ENCODE measurements at places on chromosomes 7 and 10.

GRCh38 chr7:1360521-1360971, 98.7 kb downstream of the MICALL2 start:
- no peak for DNase-seq

DNA sequence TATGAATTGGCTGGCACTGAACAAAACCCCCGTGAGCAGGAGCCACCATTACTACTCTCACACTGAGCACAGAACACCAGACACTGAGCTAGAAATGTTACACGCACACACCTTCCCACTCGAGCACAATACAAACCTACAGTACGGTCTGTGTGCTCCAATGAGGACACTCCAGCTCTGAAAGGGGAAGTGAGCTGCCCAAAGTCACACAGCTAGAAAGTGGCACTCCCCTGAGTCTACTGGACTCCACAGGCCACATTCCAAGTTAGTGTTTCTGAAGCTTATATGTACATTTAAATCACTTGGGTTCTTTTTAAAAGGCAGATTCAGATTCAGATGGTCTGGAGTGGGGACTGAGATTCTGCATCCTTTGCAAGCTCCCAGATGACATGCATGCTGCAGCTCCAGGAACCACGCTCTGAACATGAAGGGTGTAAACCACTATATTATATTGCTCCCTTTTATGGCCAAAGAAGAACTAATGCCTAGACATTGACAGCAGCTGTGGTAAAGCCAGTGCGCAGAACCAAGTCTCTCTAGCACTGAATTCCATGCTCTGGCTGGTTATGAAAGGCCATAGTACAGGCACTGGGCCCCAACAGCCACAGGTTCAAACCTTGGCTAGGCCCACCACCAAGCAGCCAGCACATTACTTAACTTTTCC, 77.1 kb downstream of the FRMPD2 start:
- no peak for DNase-seq

DNA sequence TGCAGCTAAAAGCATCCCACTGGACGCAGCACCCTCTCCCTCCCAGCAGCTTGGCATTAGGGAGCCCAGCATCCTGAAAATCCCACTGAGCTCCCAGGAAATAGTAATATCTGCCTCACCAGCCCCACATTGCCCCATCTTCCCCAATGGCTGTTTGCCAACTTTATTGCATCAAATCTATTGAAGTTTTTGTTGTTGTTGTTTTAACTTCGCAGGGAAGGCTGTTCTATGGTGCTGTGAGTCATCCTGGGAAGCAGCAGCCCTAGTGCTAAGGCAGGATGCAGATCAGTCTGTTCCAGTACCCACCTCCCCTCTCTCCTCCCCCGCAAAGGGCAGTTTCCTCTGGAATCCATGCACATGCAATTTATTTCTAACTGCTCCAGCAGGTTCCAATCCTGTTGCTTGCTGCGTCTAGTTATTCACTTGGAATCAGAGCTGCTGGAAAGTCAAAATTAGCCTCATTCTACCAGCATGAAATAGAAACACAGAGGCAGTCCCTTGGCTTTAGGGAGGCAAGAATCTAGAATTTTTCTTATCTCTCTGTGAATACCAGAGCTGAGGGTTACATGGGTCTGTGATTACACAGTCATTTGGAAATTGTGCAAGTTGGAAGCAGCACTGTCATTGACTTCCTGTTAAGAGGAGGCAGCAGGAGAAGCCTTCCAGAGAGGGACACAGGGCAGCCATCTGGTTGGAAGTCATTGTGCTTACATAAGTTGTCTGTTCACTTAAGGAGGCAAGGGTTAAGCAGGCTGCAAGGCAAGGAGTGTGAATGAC, 115.9 kb upstream of the CACUL1 start:
- DNase-seq: no peak

GRCh38 chr7:158053183-158053915, 534.3 kb downstream of the PTPRN2 start:
- DNase-seq: no peak

- no peak for DNase-seq
Observed at GRCh38 chr7:988426-988911, 5.5 kb downstream of the CYP2W1 start.

DNA sequence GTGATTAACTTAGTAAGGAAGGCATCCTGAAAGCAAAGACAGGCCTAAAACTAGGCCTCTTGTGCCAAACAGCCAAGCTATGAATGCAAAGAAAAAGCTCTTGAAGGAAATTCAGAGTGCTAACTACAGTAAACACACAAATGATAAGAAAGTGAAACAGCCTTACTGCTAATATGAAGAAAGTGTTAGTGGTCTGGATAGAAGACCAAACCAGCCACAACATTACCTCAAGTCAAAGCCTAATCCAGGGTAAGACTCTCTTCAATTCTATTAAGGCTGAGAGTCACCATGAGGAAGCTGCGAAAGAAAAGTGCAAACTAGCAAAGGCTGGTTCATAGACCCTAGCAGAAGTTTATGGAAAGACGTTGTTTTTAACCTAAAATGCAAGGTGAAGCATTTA, 66.0 kb downstream of the IPMK start:
- DNase-seq: no peak
